ENCODE measurements at places on chromosomes 2 and 18. TPM values are rescaled to one million over a fixed set of nuclear protein-coding genes. Genes with fewer than 3 reads are reported as not detected.
A peak's percentile ranks its signal among the peaks of the same experiment; 100 is the strongest.

GRCh38 chr2:239114119-239114581, 266.3 kb downstream of the TWIST2 start:
- no peak for DNase-seq

Gene GALNT5
- total RNA-seq = 19.2 TPM

Gene DES
- total RNA-seq = 5,232 TPM

Gene UBXN2A
- total RNA-seq = 30.6 TPM

GRCh38 chr2:135960656-135961551, 24.5 kb downstream of the DARS1 start:
- DNase-seq = peak; percentile 79

- DNase-seq = peak; percentile 90
Observed at GRCh38 chr2:85539361-85540132, 579 bp downstream of the MAT2A start.

GRCh38 chr18:13359210-13359609, 140.7 kb downstream of the LDLRAD4 start:
- no peak for DNase-seq

- no peak for DNase-seq
Observed at GRCh38 chr2:27829791-27830190, 58.3 kb downstream of the MRPL33 start.

- peak; percentile 28 for DNase-seq
Observed at GRCh38 chr2:79952616-79953015, 351.9 kb downstream of the LRRTM1 start.

DNA sequence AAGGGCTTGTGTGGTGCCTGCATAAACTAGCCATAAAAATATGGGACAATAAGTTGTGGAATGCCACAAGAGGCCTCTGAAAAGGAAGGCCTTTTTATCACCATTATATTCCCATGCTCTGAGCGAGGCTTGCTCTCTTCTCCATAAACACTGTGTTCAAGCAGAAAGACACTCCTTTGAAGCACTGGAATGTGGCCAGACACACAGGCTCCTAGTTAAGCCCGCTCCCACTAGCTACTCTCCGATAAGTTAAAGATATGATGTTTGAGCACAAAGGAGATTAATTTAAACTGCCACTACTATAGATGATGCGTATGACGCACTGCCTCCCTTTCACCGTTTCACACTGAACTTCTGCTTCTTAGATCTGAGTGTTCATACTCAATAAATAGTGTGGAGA, 188.7 kb upstream of the TWIST2 start:
- no peak for DNase-seq

DNA sequence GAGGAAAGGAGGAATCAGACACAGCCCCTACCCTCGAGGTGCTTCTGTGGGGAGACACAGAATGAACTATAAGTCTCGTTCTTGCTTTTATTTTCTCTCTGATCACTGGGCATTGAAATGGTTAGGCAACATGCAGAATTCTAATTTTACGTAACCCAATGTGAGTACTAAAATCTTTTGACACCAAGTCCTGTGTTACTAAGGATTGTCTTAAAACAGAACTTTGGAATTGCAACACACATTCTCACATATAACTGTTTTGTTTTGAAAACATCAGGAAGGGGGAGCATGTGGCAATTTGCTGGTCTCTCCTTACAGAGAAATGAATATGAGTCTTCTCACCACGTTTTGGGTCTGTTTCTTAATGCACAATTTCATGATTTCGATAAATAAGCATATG, 23.6 kb upstream of the SULT1C4 start:
- DNase-seq = no peak

Data from tongue (tissue), 3 donors.